ENCODE measurements at places on chromosomes 2 and 18.

DNA sequence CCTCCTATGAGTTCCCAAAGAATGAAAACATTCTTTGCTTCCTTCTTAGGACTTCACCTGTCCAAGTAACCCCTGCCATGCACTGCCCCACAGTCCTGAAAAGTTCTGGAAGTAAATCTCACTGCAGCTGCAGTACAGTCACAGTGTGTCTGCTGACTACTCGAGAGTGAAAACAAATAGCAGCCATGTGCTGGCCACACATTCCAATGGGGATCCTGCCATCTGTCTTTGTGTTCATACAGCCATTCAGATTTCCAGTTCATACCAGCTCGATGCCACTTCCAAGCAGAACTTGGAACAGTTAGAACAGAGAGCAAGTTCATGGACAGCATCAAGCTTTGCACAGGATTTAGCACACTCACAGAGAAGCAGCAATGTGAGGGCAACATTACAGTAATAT is 629.9 kb upstream of the ACVR2A start:
- no peak for DNase-seq

DNA sequence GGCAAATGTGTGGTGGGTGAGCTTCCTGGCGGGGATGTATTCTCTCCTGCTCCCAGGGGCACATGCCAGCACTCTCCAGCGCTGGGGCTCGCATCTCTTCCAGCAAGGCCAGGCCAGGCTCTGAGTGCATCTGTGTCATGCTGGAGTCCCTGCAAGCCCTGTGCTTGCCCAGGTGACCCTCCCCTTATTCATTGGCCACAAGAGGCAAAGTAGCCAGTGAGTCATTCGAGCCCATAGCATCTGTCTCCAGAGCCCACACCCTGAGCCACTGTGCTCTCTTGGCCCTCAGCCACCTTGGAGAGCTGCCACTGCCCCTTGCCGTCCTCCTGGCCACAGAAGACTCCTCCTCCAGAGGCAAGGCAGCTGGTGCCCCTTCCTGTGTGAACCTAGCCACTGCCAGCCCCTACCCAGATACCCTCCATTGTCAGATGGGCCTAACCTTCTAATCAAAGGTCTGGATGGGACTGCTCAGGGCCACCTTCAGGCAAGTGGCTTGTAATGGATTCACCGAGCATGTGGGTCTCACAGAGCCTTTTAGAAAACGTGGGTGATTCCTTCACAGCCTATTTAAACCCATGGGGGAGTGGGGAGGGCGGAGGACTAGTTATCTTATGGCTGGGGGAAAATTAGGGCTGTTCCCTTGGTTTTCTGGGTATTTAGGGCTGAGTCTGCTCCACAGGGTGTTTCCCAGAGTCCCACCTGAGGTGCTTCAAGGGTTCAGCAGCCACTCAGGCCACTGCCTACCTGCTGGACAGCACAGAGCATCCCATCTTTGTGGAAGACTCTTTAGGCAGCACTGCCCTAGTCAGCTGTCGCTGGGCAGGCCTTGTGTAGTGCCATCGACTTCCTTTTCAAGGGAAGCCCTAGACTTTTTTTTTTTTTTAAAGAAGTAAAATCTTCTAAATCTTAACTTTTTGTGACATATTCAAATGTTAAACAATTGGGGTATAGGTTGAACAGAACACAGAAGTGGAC is 137.4 kb downstream of the ACOXL start:
- no peak for DNase-seq

- no peak for DNase-seq
Observed at GRCh38 chr18:33020877-33021276, 248.1 kb upstream of the KLHL14 start.

DNA sequence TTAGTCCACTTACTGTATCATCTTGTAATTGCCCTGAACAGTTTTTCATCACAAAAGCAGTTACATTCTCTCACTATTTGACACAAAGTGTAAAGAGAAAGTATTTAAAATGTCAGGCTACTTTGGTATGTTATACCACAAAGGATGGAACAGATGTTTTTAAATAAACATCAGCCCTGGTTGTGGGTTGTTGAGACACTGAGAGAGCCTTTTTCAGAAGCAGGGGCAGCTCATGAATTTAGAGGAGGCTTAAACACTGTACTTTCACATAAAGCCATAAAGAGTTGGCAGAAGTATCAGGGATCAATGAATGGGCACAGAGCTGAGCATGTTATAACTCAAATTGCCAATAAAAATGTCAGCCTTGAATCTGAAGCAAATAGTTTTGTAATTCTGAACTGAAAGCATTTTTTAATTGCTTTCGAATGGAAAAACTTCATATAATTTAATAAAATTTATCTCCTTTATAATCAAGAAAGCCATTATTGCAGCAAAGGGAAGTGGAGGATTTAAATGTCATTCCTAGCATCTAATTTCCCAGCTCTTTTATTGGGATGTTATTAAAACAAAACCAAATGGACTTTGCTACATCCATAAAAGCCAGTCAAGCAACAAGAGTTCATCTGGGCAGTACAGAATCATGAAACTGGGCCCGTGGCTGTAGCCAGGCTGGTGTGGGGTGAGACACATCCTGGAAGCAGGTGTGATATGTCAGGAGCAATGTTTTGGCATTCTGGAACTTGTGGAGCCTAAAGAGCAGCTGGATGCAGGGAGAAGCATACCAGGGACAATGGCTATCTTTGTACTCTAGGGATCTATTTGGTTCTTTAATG is 95.1 kb upstream of the NT5C1B start:
- DNase-seq = no peak

DNA sequence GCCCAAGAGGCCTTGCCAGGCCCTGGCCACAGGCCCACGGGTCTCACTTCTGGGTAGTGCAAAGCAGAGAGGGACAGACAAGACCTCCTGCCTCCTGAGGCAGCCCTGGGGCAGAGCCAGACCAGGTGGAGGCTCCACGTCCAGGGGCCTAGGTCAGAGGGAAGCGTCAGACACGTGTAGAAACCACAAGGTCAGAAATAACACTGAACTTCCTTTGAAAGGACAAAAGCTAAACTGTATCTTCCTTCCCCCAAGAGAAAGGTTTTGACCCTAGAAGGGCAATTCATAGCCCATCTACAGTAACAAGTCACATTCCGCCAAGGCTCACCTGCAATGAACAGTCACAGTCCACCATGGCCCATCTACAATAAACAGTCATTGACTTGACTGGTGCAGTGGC is 17.9 kb downstream of the SDC1 start:
- no peak for DNase-seq

DNA sequence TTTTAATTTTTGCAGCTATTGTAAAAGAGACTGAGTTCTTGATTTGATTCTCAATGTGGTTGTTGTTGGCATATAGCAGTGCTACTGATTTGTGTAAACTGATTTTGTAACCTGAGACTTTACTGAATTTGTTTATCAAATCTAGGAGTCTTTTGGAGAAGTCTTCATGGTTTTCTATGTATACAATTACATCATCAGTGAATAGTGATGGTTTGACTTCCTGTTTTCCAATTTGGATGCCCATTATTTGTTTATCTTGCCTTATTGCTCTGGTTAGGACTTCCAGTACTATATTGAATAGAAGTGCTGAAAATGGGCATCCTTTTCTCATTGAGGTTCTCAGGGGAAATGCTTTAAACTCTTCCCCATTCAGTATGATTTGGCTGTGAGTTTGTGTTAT is 99.7 kb downstream of the GULP1 start:
- DNase-seq = no peak

GRCh38 chr2:173026479-173026878 is 49.2 kb upstream of the MAP3K20 start:
- no peak for DNase-seq

DNA sequence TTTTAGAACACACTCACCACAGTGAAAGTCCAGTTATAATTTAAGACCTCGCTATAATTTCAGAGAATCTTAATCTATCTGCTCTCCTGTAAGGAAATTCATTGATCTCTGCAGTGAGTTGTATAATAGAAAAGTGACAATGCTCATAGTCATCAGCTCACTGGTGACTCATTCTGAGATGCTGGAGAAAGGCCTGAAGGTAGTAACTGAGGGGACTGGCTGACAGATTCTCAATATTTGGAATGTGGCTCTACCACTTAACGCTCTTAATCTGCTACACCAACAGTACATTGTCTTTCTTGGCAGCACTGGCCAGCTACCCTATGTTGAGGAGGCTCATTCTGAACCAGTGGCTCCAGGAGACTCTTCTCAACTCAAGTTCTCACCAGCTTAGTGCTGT is 246.1 kb downstream of the RPRM start:
- DNase-seq = no peak

DNA sequence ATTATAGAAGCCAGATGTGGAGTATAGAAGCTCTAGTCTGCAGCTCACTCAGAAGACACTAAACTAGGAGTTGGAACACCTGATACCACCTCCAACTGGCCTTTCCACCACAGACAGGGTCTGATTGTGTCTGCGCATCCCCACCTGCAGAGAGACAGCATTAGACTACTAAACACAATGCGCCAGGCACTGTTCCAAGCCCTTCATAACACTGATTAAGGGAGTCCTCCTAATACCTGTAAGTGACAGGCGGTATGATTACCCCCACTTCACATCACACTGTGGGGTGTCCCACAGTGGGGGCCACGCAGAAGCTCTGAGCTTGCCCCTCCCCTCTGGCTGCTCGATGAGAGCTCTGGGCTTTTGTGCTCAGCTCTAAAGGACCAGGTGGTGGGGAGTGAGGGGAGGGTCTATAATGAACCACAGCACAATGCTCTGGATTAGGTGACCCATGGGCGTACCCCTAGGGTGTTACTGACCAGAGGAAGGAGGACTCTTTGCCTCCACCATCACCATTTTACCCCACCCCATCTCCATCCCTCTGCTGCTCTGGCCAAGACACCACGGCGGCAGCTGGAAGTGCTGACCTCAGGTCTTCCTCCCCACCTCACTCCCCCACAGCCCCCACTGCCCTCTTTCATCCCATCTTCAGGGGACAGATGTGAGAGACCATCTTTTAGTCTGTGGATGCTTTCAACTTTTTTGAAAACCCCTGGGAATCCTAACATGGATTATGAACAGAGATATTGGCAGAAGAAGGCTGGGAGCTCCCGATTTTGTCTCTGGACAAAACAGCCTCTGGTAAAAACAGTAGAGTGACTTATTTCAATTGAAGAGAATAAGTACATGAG is 145.1 kb downstream of the GFPT1 start:
- DNase-seq = no peak

DNA sequence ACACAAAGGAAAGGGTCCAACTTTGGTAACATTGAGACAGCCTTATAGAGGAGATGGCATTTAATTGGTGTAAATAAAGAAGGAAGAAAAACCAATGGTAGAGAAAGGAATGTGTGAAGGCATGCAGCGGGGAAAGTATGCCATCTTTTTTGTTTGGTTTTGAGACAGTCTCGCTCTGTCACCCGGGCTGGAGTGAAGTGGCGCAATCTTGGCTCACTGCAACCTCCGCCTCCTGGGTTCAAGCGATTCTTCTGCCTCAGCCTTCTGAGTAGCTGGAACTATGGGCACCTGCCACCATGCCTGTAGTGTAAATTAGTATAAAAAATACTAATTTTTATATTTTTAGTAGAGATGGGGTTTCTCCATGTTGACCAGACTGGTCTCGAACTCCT is 6.4 kb downstream of the RIOK3 start:
- no peak for DNase-seq

- DNase-seq = no peak
Observed at GRCh38 chr2:223537651-223538601, 64.2 kb downstream of the SCG2 start.

DNA sequence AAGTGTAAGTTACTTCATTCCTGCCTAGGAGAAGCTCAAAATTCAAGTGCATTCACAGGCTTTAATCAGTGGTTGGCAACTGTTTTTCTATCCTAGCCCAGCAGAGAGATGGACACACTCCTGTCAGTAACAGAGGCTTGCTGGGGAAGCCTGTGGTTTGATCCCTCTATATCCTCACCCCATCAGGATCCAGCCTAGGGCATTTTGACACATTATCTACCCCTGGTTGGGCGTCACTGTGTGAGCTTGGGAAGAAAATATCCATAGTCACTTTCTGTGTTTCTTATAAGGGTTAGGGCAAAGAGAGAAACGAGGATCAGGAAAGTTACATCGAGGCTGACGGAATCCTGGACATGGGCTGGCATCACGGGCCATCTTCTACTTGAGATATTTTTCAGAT is 10.0 kb downstream of the NT5DC4 start:
- no peak for DNase-seq

DNA sequence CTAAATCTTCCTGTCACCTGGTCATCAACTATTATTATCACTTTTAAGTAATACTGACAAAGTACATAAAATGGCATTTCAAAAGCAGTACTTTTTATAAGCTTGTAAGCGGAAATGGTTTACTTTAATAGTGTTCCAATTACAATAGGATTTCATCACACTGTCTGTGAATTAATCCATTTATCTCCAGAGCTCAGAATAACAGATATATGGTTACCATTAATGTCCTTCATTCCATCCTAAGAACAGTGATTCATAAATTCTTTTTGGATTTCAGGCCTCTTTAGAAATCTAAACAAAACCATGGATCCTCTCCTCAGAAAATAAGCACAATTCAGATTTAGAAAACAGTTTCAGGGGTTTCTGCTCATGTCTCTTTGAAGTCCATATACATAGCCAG is 68.4 kb downstream of the PID1 start:
- no peak for DNase-seq

DNA sequence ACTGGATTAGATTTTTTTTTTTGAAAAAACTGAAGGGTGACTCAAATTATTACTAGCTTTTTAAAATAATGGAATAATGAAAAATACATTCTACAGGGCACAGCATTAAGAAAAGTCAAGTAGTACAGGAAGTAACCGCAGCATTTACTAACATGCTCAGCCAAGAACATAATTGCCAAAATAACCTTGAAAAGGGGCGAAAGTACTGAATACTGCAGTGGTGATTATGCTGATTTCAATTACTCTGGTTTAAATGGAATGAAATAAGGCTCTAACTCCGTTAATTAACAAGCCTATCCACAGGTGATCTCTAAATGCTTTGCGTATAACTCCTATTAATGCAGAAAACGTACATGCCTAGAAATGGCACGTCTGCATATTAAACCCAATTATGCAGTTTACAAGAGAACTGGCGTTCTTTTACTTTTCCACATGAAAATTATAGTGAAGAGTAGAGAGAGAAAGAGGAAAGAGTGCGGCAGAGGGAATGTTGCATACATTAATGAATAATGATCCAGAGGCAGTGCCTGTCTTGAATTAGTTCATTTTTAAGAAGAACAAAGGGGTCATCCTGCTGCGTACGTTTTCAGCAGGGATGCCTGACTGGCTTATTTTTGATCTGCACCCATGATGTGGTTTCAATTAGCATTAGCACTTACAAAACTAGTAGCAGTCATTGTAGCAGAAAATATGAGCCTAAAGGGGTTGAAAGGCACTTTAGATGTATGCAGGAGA is 612.4 kb downstream of the NYAP2 start:
- DNase-seq = no peak

DNA sequence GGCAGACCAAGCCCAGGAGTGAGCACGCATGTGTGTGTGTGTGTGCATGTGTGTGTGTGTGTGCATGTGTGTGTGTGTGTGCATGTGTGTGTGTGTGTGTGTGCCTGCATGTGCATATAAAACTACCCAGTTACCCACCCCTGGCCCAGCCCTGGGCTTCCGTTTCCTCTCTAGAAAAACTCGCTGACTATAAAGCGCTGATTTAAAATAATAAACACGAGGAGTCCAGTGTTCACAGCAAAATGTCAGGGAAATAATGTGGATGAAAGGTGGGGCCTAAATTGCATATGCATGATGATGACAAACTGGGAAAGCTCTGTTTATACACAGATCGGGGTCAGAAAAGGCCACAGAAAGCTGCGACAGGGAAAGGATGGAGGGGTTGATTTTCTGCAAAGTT is 7.5 kb downstream of the ADCY3 start:
- no peak for DNase-seq
